Mucosa of descending colon (tissue), 3 donors: ENCODE measurements at places on chromosomes 16 and 17. TPM values are rescaled to one million over a fixed set of nuclear protein-coding genes. Genes with fewer than 3 reads are reported as not detected.

Gene EMC8
- total RNA-seq: 27.7 TPM

Gene C1QTNF1
- 22.1 TPM for total RNA-seq

Gene CCL5
- 13.7 TPM for total RNA-seq

Gene HSD17B2
- total RNA-seq: 38.6 TPM

Gene SLFN11
- total RNA-seq: 4.2 TPM

Gene KRT13
- total RNA-seq: not detected

Gene SSTR5
- total RNA-seq: not detected

- peak; percentile 51 for DNase-seq
Measured at GRCh38 chr16:71645450-71645849, 19.5 kb downstream of the MARVELD3 start.

DNA sequence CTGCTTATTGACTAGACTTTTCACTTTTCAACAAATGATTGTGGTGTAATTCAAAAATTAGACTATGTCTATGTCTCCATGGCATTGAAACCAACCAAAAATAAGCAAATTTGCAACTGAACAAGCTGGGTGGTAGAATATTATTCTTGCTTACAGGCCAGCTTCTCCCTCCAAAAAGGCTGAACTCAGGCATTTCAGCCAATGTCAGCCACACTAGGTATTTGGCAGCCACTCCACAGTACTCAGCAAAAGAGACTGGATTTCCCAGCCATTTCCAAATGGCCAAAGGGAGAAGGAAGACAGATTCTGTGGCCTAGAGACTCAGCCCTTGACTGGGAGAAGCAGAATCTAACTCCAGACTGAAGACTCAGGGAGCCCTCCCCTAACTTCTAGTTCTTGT is 121.8 kb upstream of the IRX5 start:
- no peak for DNase-seq

- no peak for DNase-seq
Measured at GRCh38 chr16:54936201-54936978, 5.7 kb downstream of the IRX5 start.

- DNase-seq: peak; percentile 61
Measured at GRCh38 chr17:49494986-49495841, at the start of gene NGFR. TSS of gene NGFR (plus strand) at chr17:49495293. CDS start at chr17:49495418, 125 bp downstream.

DNA sequence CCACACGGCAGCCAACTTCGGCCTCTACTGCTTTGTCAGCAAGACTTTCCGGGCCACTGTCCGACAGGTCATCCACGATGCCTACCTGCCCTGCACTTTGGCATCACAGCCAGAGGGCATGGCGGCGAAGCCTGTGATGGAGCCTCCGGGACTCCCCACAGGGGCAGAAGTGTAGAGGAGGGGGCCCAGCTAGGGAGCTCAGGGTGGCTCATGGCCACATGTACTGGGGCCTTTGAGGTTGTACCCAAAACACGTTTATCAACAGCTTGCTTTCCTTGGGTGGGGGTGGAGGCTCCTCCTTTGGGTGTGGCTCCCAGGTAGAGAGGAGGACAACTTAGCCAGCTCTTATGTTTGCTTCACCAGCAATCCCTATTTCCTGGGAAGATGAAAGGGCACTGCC is 5.1 kb downstream of the GPR142 start:
- no peak for DNase-seq

DNA sequence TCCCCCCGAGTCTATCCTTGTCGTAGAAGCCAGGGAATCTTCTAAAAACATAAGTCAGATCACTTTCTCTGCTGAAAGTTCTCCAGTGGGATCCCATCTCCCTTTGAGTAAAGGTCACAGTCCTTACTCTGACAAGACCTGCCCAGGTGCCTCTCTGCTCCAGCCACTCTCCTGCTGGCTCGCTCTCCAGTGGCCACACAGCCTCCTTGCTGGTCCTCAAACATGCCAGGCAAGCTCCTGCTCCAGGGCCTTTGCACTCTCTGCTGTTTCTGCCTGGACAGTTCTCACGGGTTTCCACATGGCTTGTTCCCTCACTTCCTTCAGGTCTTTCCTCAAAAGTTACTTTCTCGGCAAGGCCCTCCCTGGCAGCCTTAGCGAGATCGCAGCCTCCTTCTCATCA is 3.4 kb downstream of the B9D1 start:
- DNase-seq: no peak

DNA sequence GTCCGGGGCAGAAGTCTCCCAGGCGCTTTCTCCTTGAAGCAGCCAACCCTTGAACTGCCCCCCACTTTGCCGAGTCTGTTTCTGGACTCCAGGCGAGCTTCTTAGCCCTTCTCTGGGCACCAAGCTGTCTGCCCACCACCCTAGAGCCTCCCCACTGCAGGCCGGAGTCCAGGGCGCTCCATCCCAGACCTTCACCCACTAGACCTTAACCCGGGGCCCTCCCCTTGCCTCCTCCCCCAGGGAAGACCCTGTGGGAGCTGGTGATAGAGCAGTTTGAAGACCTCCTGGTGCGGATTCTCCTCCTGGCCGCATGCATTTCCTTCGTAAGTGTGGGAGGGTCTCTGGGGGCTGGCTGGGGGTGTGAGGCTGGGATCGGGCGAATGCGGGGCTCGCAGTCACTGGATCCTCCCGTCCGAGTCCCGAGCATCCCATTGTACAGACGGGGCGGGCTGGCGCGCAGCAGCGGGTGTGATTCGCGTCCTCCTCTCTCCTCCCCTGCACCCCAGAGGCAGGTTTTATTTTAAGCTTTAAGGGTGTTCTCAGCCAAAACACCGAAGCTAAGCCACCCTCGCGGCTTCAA is 1.1 kb downstream of the ATP2A1 start:
- DNase-seq: no peak

- DNase-seq: no peak
Measured at GRCh38 chr16:47110939-47111338, 32.8 kb downstream of the NETO2 start.

DNA sequence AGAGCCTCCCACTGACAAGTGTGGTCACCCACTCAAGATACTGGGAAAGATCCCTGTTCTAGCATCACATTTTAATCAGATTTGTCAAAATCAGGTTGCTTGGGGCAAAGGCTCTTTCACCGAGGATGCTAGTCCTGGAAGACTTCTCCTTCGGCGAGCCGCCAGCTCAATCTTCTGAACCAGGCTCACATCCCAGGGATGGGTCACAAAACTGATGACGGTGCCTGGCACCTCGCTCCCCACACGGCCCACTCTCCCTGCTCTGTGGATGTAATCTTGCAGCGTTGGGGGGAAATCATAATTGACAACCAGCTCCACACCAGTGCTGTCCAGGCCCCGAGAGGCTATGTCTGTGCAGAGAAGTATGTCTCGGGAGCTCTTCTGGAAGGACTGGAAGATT is 1.5 kb downstream of the DDX28 start:
- no peak for DNase-seq

GRCh38 chr16:75443298-75443697 is 10.0 kb upstream of the CFDP1 start:
- DNase-seq: no peak

DNA sequence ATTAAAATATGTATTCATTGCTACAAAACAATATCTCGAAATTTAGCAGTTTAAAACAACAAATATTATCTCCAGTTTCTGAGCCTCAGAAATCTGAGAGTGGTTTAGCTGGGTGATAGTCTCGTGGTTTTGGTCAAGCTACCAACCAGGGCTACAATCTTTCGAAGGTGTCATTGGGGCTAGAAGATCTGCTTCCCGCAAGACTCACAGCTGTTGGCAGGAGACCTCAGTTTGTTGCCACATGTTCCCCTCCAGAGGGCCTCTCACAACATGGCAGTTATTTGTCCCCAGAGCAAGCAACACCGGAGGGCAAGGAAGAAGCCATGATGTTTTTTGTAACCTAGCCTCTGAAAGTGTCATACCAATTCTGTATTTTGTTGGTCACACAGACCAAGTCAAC is 12.0 kb upstream of the BCAS3 start:
- no peak for DNase-seq

DNA sequence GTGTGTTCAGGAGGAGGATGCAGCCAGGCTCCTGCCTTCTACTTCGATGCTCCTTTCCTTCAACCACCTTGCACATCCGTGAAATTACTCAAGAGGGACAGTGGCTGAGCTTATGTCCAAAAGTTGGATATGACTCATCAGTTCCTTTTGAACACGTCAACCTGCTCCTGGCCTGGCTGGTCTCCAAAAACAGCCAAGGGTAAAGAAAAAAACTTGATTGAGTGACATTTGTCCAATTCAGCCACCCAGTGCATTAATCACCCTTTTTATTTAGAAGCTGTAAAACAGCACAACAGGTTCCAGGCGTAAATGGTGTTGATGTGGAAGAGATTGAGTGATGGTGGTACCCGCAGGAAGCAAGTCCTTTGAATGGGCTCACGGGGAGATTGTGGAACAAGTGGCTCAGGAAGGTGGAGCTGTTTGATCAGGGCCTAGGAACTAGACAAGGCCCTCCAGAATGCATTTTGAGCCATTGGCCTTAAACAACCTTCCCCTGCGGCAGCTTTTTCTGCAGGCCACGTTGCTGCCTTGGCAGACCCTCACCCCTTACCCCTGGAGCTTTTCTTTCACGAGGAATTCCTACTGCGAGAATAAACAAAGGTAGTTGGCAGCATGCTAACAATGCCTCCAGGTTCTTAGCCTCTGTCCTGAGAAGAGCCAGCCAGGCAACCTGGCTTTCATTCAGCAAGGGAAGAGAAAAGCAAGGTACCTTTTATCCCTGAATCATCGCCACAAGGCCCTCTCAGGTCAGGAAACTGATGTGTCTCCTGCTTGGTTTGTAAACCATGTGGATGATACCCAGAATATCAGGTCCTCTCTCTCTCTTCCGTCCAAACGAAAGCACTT is 173.3 kb upstream of the CACNG5 start:
- no peak for DNase-seq

DNA sequence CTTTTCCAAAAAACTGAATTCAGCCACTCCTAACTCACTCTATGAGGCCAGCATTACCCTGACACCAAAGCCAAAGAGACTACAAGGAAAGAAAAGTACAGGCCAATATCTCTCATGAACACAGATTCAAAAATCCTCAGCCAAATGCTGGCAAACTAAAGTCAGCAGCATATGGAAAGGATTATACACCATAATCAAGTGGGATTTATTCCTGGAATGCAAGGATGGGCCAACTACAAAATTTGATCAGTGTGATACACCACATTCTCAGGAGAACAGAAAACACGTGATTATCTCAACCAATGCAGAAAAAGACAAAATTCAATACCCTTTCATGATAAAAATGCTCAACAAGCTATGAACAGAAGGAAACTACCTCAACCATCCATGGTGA is 7.7 kb upstream of the AATK start:
- no peak for DNase-seq

DNA sequence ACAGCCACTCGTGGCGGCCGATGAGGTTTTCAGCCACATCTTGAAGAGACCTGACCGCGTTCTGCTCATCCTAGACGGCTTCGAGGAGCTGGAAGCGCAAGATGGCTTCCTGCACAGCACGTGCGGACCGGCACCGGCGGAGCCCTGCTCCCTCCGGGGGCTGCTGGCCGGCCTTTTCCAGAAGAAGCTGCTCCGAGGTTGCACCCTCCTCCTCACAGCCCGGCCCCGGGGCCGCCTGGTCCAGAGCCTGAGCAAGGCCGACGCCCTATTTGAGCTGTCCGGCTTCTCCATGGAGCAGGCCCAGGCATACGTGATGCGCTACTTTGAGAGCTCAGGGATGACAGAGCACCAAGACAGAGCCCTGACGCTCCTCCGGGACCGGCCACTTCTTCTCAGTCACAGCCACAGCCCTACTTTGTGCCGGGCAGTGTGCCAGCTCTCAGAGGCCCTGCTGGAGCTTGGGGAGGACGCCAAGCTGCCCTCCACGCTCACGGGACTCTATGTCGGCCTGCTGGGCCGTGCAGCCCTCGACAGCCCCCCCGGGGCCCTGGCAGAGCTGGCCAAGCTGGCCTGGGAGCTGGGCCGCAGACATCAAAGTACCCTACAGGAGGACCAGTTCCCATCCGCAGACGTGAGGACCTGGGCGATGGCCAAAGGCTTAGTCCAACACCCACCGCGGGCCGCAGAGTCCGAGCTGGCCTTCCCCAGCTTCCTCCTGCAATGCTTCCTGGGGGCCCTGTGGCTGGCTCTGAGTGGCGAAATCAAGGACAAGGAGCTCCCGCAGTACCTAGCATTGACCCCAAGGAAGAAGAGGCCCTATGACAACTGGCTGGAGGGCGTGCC is 30.1 kb downstream of the CIITA start:
- DNase-seq: no peak

DNA sequence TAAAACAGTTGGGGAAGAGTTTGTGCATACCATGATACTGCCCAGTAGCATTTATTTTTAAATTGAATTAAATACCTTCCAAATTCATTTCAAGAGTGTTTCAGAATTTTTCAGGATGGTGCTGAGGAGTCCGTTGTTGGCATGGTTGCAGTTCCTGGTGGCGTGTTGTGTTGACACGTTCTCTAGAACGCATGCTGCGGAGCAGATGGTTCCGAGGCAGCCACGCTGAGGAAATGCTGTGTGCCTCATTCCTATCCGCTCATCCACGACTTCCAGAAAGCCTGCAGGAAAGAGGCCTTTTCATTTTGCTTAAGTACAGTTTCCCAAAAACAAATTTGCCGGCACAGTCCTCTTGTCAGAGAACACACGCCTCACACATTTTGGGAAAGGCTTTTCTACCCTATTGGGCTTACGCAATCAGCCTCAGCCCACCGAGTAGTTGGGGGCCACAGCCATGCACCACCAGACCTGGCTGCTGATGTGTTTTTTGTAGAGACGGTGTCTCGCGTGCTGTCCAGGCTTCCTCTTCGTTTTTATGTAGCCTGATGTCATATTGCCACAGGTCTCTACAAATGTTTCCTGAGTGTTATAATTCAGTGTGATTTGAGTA is 32.1 kb upstream of the IL17C start:
- DNase-seq: no peak

DNA sequence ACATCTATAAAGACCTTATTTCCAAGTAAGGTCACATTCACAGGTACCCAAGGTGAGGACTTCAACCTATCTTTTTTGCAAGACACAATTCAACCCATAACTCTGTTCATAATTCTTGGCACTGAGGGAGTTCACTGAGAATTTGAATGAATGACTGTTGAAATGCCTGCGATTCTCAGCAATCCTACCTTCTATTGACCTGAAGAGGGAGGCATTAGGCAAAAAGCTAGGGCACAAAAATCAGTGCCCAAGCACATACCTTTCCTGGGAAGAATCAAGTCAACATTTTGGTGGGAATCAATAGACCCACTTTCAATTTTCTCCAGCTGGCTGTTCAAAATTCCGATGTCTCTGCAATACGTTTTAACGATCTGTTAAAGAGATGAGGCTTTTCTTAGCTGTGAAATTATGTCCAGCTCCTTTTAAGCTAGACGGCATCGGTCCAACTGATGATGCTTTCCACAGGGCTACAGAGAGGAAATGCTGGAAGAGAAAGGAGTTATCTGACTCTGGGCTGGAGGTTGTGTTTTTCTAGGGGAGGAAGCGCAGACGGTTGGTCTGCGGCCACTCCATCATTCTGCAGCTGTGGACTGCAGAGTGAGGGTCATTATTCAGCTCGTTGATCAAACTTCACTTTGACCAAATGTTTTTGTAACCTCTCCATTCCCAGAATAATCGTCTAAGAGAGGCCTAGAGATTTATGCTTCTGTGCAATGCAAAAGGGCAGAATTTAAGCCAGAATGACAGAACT is 25.2 kb downstream of the BCO1 start:
- peak; percentile 49 for DNase-seq

DNA sequence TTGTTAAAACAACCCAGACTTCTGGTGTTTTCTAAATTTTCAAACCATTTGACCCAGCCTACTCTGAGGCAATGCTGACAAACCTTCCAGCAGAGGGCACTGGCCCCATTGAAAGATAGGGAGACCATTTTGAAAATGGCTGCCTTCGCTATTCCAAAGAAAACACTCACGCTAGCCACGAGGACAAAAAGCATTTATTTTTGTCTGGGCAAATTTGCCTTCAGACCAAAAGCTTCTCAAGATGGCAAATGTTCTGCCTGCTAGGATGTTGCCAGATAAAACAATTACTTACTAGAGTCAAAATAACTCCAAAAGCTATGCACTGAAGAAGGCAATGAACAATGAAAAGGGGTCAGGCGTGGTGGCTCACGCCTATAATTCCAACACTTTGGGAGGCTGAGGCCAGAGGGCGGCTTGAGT is 296.7 kb upstream of the IRX5 start:
- DNase-seq: no peak
